ENCODE measurements at places on chromosomes 2 and 18.
A peak's percentile ranks its signal among the peaks of the same experiment; 100 is the strongest.

DNA sequence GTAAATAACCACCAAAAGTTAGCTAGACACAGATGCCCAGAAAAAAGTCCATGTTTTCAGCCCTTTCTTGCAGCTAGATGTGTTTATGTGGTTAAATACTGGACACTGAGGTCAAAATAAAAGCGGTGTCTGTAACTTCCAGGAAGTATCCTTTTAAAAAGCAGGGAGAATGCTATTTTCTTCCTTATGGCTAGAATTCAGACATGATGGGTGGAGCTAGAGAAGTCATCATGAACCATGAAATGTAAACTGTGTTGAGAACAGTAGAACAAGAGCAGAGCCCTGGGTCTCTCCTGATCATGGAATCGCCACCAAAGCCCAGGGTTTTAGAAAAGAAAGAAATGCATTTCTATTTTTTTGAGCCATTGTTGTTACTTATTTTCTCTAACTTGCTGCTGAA lies 41.3 kb upstream of the GALNT3 start:
- no peak for DNase-seq

DNA sequence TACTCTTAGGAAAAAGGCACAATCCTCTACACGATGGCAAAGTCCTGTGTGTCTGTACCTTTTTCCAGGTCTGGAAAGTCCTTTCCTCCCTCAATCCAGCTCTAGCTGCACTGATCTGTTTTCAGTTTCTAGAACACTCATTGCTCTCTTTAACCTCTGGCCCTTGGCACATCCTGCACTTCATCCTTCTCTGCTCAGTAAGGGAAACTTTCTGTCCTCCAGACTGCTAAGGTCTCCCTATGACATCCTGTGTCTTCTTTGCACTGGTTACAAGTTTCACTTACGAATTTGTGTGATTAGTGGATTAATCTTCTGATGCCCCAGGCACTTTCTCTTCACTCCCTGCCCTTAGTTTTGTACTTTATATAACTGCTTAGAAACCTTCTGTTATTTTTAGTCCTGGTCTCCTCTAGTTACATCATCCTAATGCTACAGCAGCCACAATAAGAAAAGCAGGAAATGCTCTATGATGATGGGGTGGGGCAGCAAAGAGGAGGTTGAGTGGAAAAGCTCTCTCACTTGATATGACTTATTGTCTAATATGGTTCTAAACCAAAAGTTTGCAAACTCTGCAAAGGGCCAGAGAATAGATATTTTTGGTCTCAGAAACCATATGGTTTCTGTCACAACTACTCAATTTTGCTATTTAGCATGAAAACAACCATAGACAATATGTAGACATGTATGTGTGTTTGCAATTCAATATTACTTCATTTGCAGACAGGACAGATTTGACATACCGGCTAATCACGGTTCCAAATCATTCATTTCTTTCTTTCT lies 568.2 kb downstream of the THSD7B start:
- DNase-seq, result no peak

- DNase-seq, result no peak
Measured at GRCh38 chr2:185859506-185859905, 120.9 kb downstream of the FSIP2 start.

DNA sequence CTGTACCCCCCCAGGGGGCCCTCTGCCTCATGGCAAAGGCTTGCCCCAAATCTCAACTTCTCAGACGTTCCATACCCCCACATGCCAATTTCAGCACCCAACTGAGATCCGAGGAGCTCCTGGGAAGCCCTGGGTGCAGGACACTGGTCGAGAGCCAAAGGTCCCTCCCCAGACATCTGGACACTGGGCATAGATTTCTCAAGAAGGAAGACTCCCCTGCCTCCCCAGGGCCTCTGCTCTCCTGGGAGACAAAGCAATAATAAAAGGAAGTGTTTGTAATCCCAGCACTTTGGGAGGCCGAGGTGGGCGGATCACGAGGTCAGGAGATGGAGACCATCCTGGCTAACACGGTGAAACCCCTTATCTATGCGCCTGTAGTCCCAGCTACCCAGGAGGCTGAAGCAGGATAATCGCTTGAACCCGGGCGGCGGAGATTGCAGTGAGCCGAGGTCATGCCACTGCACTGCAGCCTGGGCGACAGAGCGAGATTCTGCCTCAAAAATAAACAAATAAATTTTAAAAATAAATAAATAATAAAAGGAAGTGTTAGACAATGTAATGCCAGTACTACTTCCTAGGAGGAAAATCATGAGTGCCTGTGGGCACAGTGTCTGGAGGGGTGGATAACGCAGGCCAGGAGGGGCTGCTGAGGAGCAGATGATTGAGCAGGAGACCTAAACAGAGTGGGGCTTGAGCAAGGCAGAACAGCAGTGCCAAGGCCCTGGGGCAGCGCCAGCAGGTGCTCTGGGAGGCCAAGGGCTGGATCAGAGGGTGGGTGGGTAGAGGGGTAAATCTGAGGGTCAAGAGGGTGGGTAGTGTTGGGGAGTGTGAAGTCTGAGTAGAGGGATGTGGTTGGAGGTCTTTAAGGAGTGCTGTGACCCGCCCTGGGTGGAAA lies 4.0 kb downstream of the ALPP start:
- no peak for DNase-seq

DNA sequence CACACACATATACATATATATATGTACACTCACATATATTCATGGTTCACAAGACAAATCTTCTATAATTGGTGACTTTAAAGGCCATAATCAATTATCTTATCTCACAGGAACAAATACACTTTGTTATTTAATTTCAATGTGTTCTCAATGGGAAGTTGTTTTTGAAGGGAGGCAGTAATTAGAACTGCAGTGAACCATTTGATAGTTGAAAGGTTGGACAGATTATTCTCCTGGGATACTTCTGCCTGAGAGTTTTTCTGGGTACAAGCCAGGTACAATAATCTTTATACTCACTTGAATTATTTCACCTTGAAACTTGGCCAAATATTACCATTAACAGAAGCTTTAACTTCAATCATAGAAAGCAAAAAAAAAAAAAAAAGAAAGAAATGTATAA lies 546.6 kb upstream of the LRRTM4 start:
- no peak for DNase-seq

DNA sequence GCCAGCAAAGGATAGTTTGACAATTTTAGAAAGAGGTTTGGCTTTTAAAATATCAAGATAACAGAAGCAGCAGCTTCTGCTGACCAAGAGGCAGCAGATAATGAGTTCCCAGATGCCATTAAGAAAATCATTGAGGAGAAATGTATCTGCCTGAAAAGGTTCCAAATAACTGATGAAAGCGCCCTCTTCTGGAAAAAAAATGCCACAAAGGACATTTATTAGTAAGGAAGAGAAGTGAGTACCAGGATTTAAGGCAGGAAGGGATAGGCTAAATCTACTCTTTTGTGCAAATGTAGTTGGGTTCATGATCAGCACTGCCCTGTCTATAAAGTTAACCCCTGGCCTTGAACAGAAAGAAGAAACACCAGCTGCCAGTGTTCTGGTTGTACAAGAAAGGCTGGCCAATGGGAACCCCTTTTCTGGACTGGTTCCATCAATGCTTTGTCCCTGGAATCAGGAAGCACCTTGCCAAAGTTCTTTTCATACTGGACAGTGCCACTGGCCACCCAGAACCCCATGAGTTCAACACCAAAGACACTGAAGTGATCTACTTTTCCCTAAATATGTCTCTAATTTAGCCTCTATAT lies 40.6 kb downstream of the DHX57 start:
- DNase-seq, result no peak

DNA sequence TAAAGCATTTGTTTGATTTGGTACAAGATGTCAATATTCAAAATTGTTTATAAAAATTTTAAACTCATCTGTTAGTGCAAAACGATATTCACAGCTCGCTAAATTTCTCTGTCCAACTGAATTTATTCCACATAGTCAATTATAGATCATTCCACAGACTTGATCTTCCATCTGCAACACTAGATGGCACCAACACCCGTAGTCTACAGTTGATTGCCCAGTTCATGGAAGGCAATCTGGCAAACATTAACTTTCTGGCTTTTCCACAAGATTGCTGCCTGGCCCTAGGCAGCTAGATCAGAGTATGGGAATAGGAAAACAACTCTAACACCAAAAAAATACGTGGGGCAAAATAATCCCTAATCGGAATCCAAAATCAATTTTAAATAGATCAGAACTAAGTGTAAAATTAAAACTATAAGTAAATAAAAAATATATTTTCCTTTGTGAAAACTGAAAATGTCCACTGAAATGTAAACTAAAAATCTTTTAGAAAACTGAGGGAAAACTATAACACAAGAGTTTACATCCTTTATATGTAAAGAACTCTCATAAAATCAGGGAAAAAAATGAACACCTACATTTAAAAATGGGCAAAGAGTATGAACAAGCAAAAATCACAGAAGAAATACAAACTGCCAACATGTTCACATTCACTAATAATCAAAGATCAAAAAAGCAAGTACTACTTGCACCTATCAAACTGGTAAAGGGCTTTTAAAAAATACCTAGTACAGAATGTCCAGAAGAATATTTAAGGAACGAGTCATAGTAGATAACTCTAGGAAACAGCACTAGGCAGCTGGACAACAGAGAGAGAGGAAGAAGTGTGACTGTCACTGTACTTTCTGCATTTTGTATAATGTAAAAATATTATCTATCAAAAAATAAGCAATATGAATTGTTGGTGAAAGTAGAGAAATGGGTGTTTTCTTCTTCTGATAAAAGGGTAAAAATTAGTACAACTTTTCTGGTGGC lies 35.0 kb downstream of the RTN4 start:
- peak; percentile 21 for DNase-seq

DNA sequence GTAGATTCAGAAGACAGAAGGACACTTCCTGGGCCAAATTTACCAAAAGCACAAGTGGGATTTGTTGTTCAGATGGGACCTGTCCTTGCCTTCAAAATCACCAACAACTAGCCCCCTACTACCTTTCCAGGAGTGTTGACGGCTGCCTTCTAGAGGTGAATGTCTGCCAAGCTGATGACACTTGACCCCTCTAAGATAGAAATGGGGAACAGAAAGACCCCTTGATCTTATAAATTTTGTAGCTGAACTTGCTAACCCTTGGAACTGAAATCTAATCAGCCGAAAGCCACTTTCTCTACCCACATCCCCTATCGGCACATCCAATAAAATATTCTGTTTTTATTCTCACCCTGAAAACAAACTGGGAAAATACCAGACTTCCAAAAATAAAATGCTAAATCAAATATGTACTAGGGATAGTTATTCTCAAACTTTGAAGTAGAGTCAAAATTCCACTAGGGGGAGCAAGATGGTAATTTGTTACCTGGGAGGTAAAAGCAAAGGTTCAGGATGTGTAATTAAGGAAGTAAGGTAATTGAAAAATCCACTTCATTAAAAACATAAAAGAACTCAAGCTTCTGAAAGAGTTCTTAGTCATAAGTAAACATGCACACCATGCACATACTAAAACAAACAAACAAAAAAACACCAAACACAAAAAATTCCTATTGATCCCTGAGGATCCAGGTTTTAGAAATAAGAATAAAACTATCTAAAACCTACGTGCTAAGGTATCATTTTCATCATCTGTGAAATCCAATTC lies 119.2 kb downstream of the ANKRD44 start:
- no peak for DNase-seq

- no peak for DNase-seq
Measured at GRCh38 chr2:237943395-237944094, 23.3 kb upstream of the UBE2F start.

- no peak for DNase-seq
Measured at GRCh38 chr2:96964221-96964905, 22.0 kb downstream of the FAM178B start.

DNA sequence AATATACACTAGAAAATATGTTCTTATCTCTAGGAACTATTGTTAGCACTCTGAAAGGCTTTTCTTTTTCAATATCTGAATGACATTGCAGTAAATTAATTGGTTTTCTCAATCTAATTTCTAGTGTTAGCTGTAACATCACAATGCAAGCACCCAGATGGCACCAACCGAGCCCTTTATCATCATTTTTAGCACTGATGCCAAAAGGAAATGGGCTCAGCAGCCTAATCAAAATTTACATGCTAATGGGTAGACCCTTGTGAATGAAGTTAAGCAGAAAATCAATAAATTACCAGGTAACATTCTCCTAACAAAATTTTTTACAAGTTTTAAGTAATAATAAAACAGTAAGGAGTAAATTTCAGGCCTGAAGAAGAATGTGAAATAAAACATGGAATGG lies 53.5 kb upstream of the PGAP1 start:
- DNase-seq, result no peak

DNA sequence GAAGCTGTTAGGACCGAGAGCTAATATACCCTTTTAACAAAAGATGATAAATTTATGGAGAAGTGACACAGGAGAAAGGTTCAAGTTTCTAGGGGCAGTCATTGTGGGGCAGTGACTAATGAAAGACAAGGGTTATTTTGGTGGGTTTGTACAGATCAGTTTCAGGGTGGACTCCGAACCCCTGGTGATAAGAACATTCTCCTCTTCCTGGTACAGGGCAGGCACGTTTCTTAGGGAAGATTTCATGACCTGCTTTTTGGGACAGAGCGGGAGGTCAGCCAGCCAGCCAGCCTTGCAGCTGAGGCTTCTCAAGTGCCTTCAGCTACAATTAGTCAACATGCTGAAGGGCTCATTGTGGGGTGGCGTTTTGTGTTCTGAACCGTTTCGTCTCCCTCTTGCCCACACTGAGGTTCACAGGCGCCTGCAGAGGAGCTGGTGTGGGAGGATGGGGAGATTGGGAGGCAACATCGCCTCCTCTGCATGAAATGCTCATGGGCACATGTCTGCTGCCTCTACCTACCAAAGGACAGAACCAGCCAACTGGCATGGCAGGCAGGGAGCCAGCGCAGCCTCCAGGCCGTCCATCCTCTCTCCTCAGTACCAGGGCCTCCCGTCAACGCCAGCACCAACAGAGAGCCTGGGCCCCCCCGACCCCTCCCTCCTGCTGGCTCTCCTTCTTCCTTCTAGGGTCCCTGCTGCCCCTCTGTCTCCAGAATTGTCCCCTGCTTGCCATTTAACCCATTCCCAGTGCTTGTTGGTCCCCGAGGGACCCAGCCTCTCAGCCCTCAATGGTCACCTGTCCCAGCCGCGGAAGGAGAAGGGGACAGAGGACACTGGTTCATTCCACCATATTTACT lies 9.6 kb downstream of the CHMP1B start:
- no peak for DNase-seq

- no peak for DNase-seq
Measured at GRCh38 chr2:17334300-17334699, 183.9 kb downstream of the RAD51AP2 start.

GRCh38 chr2:75799859-75800258 lies 89.1 kb upstream of the GCFC2 start:
- DNase-seq, result no peak

- DNase-seq, result no peak
Measured at GRCh38 chr2:229691631-229692030, 22.7 kb downstream of the DNER start.

GRCh38 chr2:20451341-20451740 lies 4.5 kb downstream of the RHOB start:
- DNase-seq, result no peak

DNA sequence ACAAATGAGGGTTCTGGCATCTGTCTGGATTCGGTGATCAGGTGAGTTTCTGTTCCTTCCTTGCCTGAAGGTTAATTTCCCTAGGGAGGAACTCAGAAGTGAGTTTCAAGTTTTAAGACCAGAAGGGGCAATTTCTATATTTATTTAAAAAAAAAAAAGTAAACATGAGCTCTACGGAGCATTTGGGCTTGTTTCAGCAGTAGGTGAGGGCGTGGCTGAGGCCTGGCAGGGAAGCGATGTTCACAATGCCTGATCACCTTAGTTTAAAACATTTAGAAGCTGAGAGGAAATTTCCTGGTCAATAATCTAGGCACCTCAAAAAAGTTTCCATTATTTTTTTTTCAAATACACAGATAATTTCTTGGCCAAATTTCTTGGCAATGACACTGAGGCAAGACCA lies 629.1 kb downstream of the DPP10 start:
- DNase-seq, result no peak

Measured in AG04450 (cell line).